ENCODE measurements at places on chromosomes 3 and 15.

DNA sequence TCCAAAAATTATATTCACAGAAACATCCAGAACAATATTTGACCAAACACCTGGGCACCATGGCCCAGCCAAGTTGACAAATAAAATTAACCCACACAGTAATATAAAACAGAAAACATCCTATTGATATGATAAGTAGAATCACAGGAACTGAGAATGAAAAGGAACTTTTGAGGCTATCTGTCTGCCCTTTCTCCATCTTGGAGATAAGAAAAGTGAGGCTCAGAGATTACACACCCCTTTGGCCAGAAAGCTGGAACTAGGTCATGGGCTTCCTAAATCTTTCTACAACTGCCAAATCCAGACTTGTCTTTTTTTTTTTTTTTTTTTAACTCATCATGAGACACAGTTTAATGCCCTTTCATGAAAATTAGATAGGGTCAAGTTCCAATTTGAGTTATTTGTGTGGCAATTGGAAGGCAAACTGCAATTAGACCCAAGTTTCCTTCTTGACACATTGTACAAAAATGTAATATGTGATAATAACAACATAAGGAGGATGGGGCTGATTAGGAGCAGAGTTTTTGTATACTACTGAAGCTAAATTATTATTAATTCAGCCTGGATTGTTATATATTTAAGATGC lies 137.2 kb downstream of the RPL22L1 start:
- no peak for DNase-seq

- peak; percentile 86 for DNase-seq
These were observed 25.1 kb downstream of the SNX33 start for GRCh38 chr15:75672646-75673425.

DNA sequence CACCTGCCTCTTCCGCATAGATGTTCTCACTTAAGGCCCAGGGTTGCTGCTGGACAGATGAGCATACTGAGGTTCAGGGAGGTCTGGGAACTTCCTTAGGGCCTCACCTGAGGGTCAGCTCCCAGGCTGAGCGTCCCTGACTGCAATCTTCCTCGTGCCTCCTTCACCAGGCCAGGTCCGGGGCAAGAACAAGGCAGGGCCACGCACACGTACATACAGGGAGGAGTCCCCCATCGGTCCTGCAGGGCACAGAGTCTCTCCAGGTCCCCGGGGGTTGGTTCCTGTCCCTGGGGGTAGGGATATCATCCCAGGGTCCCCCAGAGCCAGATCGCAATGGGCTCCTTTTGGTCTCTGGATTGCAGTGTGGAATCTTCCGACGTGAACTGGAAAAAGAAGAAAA lies 130.1 kb downstream of the LRRK1 start:
- no peak for DNase-seq

GRCh38 chr3:4613366-4613765 lies 120.2 kb downstream of the ITPR1 start:
- no peak for DNase-seq

DNA sequence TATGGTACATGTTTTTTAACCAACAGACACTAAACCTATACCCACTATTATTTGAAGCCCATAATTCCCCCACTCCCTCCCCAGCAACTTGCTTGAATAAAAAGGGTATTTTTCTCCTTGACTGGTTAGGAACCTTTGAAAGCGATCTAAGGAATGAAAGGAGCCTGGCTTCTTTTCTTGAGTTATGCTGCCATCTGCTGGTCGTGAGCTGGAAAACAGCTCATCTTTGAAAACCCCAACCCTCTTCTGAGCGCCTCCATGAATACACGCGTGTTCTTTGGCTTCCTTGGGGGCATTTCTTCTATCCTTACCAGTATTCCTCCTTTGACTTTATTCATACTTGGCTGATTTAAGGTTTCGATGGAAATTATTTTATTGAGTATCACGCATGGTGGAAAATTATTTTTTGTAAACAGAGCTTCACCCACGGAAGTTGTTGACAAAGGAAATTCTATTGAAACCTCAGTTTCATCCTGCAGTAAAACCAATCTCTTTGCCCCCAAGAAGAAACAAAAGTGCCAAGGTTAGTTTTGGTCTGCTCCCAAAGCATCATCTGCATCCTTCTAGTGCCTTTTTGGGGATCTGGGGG lies 171.6 kb downstream of the SV2B start:
- peak; percentile 91 for DNase-seq

DNA sequence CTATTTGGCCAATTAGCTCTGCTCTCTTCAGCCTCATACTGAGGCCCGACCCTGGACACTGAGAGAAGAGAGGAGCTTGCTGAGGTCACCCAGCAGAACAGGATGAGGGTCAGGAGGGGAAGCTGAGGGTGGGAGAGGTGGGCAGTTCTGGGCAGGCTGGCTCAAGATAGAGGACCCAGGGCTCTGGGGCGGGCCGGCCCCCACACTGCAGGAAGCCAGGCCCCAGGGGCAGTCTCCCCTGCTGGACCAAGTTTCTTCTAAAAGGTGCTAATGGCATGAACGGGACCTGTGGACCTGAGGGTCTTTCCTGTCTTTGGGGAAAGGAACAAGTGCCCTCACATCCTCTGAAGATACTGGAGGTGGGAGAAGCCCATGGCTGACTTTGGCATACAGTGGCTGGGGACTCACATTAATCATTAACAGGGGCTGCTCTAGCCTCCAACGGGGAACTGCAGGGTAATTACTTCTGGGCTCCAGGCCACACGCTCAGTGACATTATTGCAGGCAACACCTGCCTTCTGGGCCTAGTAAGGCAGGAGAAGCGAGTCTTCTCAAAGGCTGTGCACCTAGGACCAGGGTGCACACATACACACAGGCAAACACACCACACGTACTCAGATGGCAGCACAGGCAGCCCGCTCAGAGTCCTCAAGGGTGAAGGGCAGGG lies 10.6 kb downstream of the HCN4 start:
- DNase-seq, result no peak

GRCh38 chr3:78804251-78805037 lies 963.4 kb downstream of the ROBO1 start:
- no peak for DNase-seq

GRCh38 chr15:77044228-77045042 lies 26.5 kb downstream of the TSPAN3 start:
- DNase-seq, result no peak

GRCh38 chr15:88077296-88078020 lies 179.1 kb downstream of the NTRK3 start:
- no peak for DNase-seq

GRCh38 chr3:51937611-51938450 lies 3.9 kb downstream of the RRP9 start:
- DNase-seq, result no peak

DNA sequence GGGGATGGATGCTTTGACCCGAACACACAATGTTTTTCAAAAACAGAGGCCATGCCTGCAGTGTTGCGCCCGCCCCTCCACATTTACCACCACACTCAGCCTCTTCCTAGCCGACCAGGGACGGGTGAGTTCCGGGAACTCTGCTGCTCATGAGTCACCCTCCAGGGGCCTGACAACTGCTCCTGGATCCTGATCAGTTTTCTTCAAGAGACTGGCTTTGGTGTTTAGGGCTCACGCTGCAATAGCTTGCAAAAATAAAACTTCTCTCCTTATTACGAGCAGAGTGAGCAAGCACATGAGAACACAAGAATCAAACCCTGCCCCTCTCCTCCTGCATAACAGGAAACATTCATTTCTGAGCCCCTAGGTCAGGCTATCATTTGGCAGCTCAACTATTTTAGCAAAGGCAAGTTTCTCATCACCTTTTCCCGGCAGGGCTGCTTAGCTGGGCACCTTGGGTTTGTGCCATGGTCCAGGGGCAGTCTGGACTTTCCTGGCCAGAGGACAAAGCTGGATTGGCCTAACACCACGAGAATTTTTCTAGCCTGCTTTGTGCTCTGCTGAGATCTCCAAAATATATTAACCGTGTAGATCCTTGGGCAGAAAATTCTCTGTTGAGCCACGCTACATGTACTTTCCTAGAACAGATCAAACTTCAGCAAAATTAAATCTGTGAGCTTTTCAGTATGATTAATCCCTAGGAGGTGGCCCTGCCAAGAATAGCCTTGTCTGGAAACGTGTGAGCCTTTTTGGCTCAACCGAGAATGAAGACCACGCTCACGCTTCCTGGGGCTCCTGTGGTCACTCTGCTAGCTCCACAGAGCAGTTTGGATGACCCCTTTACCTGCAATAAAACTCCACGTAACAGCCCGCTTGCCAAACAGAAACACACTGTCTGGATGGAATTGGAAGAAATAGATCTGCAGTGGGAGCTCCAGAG lies 52.7 kb upstream of the SPATA12 start:
- DNase-seq, result peak; percentile 61

DNA sequence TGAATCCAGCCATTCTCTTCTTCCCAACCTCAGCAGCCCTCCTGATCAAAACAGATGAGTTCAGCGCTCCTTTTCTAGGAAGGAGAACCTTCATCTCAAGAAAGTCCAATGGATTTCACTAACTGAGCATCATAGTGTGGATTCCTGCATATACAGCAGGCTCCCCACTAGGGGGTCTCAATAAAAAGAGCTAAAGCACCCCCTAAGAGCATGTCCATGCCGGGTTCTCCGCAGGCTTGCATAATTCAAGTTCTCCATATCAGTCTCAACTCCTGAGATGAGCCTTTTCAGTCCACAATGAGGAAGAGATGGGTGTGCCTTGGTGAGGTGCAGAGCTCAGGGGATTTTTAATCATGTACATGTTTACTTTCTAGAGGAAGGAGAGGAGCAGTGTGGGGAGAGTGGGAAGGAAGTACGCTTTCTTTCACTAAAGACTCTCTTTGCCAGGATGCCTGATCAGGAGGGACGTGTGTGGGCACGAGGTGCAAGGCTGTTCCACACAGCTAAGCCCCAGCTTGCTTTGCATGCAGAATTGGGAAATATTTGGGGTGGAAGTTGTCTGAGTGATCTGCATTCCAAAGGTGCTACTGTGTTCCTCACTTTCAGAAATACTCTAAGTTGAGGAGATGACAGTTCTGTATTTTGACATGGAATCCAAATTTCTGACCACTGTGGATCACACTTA lies 563.5 kb downstream of the OCA2 start:
- no peak for DNase-seq
